CD4-positive, CD25-positive, alpha-beta regulatory T cell (primary cell): ENCODE measurements at places on chromosomes 7 and 10. TPM values are rescaled to one million over a fixed set of nuclear protein-coding genes. Genes with fewer than 3 reads are reported as not detected.

Gene FAM221A
- total RNA-seq: 3.5 TPM

Gene IFIT2
- total RNA-seq: 10.0 TPM

Gene ELOVL3
- not detected for total RNA-seq

Gene ADRB1
- total RNA-seq: 0.17 TPM

Gene EXOSC1
- total RNA-seq: 42.2 TPM

Gene PCDH15
- not detected for total RNA-seq

GRCh38 chr7:40199076-40199802 lies 64.4 kb downstream of the SUGCT start:
- no peaks in the 10 kb centered on the region for H3K27me3 ChIP-seq
- H3K36me3 ChIP-seq: no peaks in the 10 kb centered on the region
- H3K4me1 ChIP-seq: no peaks in the 10 kb centered on the region
- DNase-seq: no peak
- H3K27ac ChIP-seq: no peak overlapping the region
- no peak overlapping the region for H3K4me3 ChIP-seq

- no peak overlapping the region for H3K4me3 ChIP-seq
- no peaks in the 10 kb centered on the region for H3K36me3 ChIP-seq
Measured at GRCh38 chr7:77482015-77482414, 55.1 kb upstream of the PTPN12 start.

DNA sequence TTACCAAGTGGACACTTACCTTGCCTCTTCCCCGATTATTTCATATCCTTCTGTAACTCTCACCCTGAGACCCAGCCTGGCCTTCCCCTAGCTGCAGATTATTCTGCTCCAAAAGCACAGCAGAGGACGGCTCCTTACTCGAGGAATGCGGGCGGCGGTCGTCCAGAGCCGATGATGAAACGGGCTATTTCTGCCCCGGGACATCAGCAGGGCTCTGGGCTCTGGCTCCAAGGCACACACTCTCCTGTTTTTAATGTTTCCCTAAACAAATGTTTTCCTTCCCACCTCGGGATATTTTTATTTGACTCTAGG lies 343 bp upstream of the C10orf71 start:
- DNase-seq: no peak
- no peaks in the 10 kb centered on the region for H3K36me3 ChIP-seq
- H3K4me3 ChIP-seq: no peak overlapping the region
- H3K4me1 ChIP-seq: no peaks in the 10 kb centered on the region
- no peak overlapping the region for H3K27ac ChIP-seq

- no peak overlapping the region for H3K4me3 ChIP-seq
- H3K27ac ChIP-seq: no peak overlapping the region
- H3K36me3 ChIP-seq: no peaks in the 10 kb centered on the region
Measured at GRCh38 chr10:47065903-47066302, 154.7 kb downstream of the PTPN20 start.

DNA sequence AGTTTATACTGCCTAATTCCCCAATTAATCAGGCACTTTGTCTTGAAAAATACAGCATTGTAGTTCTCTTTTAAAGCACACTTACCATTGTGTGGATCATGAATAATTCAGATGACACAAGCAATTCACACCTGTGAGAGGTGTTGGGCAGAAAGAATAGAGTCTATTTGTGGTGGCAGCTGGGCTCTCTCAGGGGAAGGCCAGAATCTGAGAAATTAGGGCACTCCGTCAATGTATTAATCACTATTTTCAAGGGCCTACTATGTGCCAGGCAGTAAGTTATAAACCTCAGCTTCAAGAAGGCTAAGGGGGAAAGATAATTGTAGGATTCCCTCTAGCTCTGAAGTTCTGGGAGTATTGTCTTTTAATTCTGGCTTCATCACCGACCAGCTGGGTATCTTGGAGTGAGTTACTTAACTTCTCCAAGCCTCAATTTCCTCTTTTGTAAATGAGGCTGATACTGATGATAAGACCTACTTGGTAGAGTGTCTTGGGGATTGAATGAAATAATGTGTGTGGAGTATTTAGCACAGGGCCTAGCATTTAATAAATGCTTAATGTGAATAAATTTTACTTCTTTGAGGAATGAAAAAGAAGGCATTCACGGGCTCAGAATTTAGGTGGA lies 2.5 kb downstream of the CHN2 start:
- no peak for DNase-seq
- H3K4me1 ChIP-seq: peaks cover 5% of the 10 kb centered on the region
- no peak overlapping the region for H3K4me3 ChIP-seq
- H3K27ac ChIP-seq: no peak overlapping the region
- no peaks in the 10 kb centered on the region for H3K36me3 ChIP-seq

DNA sequence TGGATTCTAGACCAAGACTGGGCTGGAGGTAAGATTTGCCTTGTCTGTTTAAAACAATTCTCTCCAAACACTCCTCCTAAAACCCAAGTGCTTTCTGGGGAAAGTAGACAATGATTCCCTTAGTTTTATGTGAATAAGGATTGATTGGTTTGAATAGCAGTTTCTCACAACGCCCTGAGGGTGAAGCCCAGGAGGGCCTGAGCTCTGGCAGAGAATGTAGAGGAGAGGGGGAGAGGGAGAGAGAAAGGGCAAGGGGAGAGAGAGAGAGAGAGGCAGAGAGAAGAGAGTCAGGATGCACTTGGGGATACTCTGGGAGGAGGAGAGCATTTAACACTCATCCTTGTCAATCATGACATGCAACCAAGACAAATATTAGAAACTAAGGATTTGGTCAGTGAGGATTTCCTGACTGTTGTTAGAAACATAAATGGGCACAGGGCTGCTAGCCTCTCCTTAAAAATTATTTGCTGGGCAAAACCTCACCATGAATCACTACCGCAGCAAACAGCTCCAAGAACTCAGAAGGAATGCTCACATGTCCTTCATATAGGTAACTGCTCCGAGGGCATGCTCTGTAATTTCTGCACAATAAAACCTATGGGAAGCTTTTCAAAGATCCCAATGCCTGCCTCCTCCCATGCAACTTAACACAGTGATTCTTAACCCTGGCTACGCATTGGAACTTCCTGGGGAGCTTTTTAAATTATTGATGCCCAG lies 55.2 kb upstream of the RAPGEF5 start:
- H3K4me3 ChIP-seq: no peak overlapping the region
- DNase-seq: no peak
- no peaks in the 10 kb centered on the region for H3K36me3 ChIP-seq
- H3K4me1 ChIP-seq: no peaks in the 10 kb centered on the region
- no peaks in the 10 kb centered on the region for H3K27me3 ChIP-seq

DNA sequence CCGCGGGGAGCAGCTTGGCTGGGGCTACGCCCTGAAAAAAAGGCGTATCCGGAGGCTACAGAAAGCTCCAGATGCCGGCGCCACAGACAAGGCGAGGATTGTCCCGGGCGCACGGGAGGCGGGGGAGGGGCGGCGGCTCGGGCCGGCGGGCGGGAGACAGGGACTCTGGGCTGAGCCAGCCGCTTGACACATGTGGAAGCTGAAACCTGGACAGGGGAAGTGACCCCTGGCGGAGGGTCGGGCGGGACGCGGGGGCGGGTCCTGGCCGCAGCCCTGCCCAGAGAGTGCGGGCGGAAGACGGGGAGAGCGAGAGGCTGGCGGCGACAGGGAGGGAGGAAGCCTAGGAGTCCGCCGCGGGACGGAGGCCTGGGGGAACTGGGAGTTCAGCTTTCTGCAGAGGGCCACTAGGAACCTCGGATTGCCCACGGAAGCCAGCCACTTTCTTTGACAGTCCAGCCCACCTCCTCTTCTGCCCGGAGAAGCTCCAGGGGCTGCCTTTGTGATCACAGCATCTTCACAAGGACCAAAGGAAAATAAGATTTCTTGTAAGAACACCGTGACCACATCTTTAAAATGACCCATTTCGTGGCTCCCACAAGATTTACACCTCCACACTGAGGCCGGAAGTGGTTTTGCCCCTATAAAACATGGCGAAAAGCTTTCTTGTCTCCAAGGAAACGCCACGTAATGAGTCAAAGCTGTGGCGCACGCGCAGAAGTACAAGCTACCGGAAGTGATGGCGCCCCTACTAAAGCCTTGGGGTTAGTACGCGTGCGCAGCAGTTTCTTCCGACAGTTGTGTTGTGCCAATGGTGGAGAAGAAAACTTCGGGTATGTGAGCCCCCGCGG lies at the start of the genes PLOD3 and ZNHIT1:
TSS of gene PLOD3 (minus strand) at position 194 of the 848 bp plus-strand sequence. CDS start 307 bp downstream, outside the sequence.
TSS of gene ZNHIT1 (plus strand) at position 778 of the 848 bp plus-strand sequence. CDS start at position 809, 31 bp downstream.
- H3K36me3 ChIP-seq: peaks cover 13% of the 10 kb centered on the region
- peak; percentile 98 for DNase-seq
- H3K4me3 ChIP-seq: peak within 1 kb of the TSS; percentile 93
